ENCODE measurements at places on chromosomes 12 and 14.

GRCh38 chr14:95073947-95074346, 83.4 kb downstream of the DICER1 start:
- no peak for DNase-seq

DNA sequence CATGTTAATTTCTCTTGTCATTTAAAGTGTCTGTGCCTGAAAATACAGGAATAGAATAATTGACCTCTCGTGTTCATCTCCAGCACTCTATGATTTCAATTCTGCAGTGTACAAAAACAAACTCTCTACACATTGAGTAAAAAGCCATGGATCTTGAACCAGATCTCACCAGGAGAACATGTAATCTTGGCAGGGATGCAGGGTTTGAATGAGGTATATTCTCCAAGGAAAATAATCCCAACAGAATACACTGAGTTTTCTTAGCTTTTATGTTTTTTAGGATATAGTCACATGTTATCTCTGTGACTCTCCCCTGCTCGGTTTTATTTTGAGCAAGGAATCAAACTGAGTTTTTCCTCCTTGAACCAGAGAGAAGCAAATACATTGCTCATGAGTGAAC, 224.7 kb downstream of the PIK3C2G start:
- DNase-seq, result no peak

DNA sequence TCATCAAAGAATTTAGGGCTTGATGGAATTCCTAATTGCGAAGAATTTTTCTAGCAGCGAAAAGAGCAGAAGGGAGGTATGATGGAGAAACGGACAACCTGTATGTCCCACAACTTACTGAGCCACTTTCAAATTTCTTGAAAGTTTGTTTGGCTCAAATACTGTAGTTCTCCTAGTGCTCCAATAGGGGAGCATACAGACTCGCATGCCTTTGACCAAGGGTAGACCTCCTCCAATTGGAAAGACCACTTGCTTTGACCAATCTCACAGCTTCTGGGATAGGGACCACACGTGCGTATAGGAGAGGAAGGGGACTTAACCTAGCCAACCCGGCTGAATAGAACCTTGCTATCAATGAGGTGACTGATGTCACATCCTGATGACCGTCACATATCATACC, 28.6 kb downstream of the SLC35F4 start:
- DNase-seq, result no peak

DNA sequence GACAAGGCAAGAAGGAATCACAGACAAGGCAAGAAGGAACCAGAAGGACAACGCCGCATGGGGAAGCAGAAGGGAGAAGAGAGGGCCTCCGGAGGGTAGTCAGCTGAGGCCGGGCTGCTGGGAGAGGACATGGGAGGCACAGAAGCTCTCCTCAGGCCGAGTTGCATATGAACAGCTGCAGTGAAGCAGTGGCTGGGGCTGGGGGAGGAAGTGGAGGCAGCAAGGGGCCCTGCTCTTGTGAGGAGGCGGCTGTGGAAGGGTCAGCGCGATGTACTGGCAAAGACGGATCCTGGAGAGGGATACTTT, 22.0 kb upstream of the TMEM106C start:
- DNase-seq, result no peak

DNA sequence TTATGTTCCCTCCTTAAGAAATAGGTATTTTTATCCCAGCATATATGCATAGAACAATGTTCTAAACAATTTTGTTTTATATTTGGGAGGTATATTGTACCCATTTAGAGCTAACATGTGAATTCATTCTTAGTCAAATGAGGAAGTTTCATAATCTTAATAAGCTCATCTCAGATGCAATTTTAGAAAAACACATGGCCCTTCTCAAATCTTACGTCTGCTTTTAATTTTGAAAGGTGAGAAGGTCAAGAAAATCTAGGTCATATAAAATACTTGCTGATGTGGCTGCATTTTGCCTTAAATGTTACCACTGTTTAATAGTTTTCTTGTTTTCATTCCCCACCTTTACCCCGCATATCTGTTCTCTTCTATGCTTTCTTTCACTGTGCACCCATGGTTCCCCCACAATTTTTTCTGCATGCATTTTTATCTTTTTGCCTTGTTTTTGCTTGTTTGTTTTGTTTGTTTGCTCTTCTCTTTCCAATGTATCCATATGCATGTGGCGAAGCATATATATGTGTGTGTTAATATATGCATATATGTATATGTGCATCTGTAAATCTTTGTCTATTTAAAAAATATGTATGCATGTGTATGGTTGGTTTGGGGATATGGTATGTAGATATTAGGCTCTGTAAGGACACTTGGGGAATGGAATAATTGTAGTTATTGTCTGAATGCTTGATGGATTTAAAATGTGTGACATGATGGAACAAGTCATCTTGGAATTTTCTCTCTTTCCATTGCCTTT, 317.1 kb downstream of the BCAT1 start:
- DNase-seq, result no peak

DNA sequence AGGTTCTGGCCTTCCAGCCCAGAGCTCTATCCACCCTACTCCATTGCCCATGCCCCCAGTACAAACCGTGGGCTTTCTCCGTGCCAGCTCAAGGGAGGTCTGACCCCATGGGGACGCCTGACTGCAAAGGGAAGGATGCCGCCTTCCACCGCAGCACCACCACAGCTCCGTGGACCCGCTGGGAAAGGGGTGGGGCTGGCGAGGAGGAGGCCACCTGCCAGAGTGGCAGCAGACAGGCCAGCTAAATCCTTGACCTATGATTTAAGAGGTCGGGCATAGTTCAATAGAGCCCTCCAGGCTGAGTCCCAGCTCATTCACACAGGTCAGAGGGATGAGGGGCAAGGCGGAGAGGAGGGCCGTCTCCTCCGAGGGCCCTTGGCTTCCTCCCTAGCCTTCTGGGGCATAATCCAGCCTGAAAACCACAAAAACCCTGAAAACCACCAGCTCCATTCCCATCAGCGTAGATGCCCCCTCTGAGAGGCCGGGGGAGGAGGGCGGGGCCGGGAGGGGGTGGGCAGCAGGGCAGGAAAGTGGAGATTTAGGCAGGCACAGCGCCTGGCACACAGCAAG, 14.9 kb upstream of the FIGNL2 start:
- no peak for DNase-seq

DNA sequence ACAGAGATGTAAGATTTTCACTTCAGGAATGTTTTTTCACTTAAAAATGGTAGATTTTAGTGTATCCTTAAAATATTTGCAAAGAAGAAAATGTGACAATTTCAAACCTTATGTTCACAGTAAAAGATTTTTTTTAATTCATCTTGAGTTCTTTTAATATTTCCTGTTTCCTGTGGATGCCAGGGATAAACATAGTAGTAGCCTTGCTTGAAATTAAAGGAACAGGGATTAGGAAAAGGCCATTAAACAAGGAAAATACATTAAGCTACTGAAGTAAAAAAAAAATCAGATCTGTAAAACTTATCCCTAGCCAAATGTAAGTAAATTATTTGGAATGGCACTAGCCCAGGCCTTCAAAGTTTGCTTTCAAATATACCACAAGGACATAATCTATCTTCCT, 138.1 kb upstream of the AEBP2 start:
- DNase-seq, result no peak

DNA sequence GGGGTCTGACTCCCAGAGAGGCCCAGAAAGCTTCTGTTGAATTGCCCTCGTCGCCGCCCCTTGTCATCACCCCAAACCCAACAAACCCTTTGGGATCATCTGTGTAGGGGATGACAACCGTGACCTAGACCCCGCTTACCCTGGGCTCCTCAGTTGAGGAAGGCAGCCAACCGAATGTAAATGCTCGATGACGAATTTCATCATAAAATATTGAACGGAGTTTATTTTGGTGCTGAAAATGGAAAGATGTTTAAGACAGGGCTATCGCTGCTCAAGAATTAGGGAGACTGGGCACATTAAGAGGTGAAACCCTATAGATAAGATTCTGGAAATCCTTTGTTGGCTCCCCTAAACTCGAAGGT, 512 bp downstream of the ACTR10 start:
- peak; percentile 2 for DNase-seq

GRCh38 chr12:118356809-118357256, 15.9 kb downstream of the TAOK3 start:
- no peak for DNase-seq

DNA sequence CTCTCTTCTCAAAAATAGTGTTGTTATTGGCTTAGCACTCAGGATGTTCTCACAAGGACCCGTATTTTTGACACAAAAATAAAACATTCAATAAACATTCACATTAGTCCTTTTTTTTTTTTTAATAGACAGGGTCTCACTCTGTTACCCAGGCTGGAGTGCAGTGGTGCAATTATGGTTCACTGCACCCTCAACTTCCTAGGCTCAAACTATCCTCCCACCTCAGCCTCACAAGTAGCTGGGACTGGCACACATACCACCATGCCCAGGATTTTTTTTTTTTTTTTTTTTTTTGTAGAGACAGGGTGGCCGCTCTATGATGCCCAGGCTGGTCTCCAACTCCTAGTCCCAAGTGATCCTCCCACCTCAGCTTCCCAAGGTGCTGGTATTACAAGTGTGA, 27.0 kb downstream of the PPP1R13B start:
- DNase-seq, result no peak

DNA sequence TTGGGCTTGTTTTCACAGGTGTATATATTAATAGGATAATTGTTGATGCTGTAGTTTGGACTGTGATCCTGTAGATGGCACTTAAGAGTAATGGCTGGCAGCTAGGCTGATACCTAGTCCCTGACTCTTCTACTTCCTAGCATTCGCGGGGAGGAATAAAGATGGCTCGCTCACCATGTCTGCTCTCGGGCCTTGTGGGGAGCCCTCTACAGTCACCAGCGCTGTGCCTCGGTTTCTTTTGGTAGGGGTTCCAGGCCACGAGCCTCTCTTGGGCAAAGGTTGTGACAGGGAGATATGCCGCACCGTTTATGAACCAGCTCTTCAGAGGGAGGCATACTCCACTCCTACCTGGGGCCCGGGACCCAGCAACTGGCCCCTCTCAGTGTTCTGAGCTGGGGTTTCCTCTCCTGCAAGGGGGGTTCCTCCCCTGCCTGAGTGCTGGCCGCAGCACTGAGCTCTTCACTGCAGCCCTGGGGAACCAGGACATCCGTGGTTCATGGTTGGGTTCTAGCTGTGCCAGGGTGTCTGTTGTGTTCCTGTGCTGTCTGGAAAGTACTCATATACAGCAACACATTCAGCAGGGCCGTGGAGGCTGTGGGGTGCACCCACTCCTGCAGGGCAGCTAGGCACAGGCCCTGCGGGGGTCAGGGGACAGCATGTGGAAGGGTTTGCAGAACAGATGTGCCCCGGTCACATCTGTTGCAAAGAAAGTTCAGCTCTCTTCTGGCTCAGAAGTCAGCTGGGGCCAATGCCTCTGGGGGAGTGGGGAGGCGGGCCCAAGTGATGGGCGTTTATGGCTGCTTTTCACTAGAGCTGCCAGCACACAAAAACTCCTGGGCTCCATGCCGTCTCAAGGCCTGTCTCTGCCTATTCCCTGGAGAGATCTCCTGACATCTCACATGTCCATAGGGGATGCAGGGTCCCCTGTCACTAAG, 147.9 kb downstream of the PPFIA2 start:
- DNase-seq, result no peak

- no peak for DNase-seq
Observed at GRCh38 chr12:119198440-119198839, 19.7 kb downstream of the HSPB8 start.

GRCh38 chr12:124797321-124797720, 66.3 kb downstream of the SCARB1 start:
- DNase-seq, result no peak

- no peak for DNase-seq
Observed at GRCh38 chr14:35333264-35333730, 41.1 kb downstream of the PSMA6 start.

- no peak for DNase-seq
Observed at GRCh38 chr14:70811050-70811449, 1.7 kb upstream of the MAP3K9 start.

DNA sequence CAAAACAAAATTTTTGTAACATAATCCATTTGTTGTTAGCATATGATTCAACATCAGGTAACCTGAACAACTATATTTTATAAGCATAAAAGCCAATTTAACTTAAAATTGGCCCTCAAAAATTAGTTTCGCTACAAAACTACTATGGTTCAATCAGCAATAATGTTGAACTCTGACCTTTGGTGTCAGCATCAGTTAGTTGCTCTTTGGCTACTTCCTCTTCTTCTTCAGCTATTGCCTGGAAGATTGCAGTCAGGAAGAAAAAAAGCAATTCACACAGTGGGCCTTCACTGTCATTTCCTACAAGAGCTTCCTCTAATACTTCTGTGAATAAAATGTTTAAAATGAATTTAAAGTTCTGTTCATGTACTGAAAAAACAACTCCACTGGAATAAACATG, 78.2 kb upstream of the CFL2 start:
- no peak for DNase-seq

- peak; percentile 50 for DNase-seq
Observed at GRCh38 chr14:70655110-70655826, 13.6 kb downstream of the TTC9 start.

DNA sequence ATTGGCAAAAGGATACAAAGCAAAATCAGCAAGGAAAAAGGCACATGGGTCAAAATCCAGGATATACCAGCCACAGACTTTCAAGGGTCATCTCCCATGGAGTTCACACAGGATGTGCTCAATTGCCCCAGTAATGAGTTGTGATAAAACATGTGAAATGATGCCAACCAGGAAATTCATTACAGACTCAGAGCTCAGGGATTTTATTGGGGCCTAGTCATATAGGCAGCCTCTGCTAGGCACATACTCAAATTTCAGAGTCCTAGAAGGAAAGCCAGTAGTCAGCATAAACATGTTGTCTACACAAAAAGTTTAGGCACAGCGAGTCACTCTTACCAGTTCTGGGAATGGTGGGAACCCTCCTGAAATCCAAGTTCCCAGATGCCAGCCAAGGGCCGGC, 64.4 kb upstream of the OSBPL8 start:
- no peak for DNase-seq

GRCh38 chr12:119940897-119941296, 48.1 kb upstream of the BICDL1 start:
- no peak for DNase-seq

DNA sequence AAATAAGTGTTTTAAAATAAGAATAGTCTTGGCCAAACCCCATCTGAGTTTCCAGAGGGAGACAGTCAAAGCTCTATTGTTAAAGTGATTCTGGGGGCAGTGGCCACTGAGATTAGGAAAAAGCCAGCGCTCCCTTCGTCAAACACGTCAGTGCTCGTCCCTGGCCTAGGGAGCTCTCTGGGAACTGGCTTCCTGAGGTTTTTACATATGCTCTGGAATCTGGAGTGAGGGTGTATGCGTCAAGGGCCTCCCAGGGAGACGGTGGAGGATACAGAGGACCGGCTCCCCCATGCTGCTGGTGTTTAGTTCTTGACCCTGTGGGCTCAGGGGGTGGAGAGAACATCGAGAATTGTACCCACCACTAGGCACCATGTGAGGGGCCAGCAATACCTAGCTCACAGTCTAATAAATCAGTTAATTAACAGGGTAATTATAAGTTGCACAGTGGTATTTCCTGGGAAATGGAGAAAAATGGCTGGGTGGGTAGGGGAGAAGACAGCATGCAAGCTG, 87.0 kb downstream of the SLC25A47 start:
- no peak for DNase-seq
